NCI-H146 (cell line): ENCODE measurements at places on chromosomes 6 and 20.

DNA sequence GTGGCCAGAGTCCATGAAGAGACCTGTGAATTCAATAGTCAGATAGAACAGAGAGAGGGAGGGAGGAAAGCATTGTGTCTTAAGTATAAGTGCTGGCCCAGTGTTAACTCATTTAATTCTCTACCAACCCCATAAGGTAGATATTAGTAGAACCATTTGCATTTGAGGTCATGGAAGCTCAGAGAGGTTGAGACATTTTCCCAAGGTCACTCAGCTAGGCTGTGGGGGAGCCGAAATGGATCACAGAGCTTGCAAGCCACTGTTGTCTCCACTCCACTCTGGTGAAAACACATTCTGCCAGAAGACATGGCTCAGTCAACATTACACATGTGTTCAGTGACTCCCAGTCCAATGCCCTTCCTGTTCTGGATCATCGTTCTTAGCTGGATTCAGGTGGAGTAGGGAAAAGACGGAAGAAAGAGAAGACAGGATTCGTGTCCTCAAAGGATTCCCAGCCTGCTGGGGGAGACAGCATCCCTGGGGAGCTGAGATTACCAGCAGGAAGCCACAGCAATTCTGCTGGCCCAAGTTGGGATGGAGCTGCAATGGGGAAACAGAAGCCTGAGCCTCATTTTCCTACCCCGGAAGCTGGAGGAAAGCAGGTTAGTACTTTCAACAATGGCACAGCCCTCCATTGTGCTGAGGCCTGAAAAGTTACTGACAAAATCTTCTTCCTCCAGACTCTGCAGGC lies 27.0 kb upstream of the MDGA1 start:
- DNase-seq, result peak; percentile 34

GRCh38 chr6:75278474-75279077 lies 6.0 kb downstream of the TMEM30A start:
- no peak for DNase-seq

GRCh38 chr6:138692978-138693909 lies 80.3 kb upstream of the CCDC28A start:
- peak; percentile 95 for DNase-seq

GRCh38 chr6:128395188-128395587 lies 125.2 kb downstream of the PTPRK start:
- DNase-seq, result no peak

GRCh38 chr6:3356824-3357420 lies 98.2 kb downstream of the PSMG4 start:
- no peak for DNase-seq

DNA sequence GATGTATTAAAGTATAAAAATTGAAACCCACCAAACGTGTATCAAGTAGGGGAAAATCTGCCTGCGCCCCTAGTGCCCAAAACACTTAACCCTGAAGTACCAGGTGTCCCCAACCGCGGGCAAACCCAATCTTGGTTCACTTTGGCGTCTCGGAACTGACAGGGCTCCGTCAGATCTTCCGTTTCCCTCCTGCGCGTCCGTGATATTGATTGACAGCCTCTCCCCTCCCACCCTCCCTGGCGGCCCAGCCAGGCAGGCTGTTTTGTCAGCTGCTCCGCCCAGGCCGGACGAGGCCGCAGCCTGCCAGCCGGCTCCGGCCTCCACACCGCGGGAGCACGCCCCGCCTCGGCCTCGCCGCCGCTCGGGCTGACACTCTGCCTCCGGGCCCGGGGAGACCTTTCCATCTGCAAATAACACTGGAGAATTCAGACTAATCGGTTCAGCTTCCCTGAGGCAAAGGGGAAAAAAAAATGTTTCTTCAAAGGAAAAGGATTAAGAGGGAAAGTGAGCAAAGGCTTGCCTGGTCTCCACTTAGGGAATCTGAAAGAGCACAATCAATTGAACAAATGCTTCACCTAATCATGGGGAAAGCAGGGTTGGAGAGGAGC lies 234.9 kb upstream of the MCHR2 start:
- peak; percentile 85 for DNase-seq

DNA sequence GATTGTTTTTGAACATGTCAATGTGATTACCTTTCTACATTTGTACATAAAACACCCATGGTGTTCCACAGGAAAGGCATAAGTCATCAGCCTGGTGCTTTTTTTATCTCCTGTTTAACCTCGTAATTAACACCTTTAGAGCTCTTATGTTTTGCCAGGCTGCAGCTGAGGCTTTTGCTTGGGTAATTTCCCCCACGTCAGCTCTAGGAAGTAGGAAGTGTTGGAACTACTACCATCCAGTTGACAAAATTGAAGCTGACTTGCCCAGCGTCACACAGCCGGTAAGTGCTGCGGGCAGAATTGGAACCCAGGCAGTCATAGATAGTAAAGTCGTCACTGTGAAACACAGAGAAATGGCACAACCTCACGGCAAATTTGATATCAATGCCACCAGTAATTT lies 86.6 kb upstream of the BMP2 start:
- peak; percentile 21 for DNase-seq

- DNase-seq, result no peak
Observed at GRCh38 chr6:158064725-158065251, 83.1 kb downstream of the SYNJ2 start.

GRCh38 chr6:299104-299980 lies 7.1 kb downstream of the DUSP22 start:
- no peak for DNase-seq

DNA sequence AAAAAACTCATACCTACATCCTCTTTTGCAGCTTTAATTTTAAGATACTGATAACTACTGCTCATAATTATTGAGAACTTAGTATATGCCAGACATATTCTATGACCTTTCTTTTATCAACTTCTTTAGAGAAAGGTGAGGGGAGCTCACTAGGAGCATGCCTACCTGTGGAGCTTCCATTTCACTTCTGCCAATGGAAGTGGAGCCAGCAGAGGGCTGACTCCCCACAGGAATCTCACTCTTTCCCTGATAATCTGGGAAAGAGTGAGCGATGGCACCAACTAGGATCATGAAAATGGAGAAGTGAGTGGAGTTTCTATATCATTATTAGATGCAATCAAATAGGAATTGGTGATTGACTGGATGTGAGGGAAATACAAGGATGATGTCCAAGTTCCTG lies 484.9 kb downstream of the LMBRD1 start:
- DNase-seq, result no peak

- DNase-seq, result no peak
Observed at GRCh38 chr6:66161546-66162108, 454.6 kb upstream of the EYS start.

DNA sequence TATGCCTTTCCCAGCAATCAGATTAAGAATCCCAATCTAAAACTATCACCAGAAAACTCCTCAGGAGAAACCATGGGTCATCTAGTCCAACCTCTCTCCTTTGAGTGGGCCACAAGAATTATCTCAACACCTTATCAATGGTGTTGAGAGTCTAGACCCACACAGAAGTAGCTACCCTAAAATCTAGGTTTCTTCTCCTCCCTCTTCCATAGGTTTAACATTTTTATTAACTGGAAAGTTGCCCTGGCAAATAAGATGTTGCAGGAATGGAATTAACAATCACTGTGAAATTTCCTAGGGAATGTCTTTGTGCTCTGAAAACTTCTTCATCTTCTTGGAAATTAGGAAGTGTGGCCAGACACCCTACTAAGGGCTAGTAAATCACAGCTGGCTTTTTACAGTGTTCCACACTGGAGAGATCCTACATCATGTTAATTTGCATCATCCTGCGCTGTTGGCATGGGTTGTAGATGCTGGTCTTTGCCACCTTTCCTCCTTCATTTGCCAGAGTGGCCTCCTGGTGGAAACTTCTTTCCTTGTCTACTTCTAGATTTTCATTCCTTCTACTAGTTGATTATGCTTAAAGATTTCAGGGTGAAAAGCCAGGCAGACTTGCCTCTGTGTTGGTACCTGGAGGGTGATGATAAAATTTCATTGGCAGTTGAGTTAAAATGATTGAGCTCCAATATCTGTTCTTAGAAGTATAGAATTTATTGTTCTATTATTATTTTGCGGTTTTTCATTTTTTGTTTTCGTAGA lies 2.7 kb downstream of the TNFAIP3 start:
- DNase-seq, result no peak

DNA sequence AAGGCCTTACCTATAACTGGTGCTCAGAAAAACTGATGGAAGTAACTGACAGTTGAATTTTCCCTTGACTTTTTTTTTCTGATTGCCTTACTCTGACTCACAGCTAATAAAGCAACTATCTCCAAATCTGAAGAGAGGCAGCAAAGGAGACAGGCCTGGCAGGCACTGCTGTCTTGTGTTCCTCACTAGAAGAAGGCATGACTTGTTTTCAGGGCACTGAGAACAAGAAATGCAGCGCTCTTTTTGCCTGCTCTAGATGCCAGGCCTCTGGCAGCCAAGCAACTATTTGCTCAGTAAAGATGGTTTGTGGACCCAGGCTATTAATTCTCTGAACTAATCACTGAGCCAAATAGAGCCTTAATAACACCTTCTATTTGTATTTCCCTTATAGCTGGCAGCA lies 155.1 kb downstream of the PRDM13 start:
- peak; percentile 7 for DNase-seq

DNA sequence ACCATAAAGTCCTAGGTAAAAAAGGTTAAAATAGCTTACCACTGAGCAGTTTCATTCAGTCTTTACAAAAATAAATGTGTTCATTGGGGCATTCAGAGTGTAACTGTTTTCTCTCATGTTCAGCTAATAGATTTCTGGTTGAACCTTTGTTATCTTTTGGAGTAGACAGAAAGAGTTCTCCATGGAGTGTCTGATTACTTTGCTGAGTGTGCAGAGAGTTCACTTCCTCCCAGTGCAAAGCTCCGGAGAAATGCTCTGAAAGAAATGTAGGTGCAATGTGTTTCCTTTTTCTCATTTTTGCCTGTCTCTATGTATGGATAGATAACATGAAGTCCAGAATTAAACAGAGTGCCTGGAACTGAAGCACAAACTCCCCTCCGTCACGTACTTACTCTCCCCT lies 52.6 kb downstream of the JAG1 start:
- DNase-seq, result no peak

GRCh38 chr6:54646069-54646950 lies 200.3 kb upstream of the FAM83B start:
- DNase-seq, result no peak

- DNase-seq, result no peak
Observed at GRCh38 chr20:58313396-58313795, 3.9 kb downstream of the RAB22A start.

DNA sequence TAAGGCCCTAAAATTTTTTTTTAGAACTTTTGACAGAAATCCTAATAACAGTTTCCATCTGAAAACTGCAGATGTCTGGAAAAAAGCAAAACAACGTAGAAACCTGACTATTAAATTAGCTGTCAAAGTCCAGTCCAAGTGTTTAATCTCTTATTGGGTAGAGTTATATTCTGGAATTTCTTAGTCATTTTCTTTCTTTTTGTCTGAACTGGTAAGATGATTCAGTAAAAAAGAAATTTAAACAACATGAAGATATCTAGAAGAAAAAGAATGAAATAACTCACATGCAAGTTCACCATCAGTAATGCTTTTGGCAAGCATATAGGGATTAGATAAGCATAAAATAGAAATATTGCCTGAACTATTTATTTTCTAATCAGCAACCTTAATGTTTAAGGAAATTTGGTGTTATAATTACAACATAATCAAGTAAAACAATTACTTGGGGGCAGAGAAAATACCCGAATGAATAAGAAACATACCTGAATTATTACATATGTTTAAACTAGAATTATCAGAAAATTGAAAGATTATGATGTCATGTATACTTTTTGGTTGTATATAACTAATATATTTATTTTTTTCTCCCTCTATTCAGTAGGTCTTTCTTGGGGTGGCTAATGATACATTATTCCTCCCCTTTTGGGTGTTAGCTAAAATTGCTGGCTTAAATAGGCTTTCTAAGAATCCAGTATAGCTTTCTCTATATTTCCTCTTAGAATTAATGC lies 51.1 kb downstream of the FAM83B start:
- DNase-seq, result no peak

DNA sequence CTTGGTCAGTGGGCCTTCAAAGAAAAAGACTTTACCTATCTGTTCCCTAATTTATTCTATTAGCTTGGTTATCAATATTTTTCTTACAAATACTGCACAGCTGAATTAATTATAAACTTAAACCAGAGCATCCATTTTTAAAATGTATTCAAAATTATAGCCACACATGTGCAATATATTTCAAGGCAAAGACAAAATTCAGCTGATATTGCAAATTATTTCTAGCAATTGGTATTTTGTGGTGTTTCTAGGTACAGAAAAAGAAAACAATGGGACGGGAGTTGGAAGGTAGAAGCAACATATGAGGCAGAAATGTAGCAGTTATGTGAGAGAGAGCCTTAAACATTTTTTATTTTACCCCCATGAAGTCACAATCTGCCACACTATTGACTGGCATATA lies 64.9 kb downstream of the MAP3K7 start:
- DNase-seq, result no peak

- DNase-seq, result peak; percentile 33
Observed at GRCh38 chr20:51959066-51959542, 156.8 kb upstream of the SALL4 start.

DNA sequence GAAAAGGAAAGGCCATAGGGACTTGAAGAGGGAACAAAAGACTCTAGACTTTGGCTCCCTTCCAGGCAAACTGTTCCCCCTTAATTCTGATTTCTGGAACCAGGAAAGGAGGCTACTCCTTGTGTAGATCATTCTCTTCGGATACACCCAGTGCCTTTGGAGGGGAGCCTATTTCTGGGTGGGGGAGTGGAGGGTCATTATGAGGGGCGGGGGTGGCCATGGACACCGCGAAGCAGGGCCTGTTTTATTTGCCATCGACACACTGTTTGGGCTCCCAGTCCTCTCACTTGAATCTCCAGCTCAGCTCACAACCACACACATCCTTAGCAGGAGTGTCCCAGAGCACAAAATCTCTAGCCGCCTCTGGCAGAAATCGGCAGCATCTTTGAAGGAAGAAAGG lies 132.3 kb downstream of the PXDC1 start:
- no peak for DNase-seq

DNA sequence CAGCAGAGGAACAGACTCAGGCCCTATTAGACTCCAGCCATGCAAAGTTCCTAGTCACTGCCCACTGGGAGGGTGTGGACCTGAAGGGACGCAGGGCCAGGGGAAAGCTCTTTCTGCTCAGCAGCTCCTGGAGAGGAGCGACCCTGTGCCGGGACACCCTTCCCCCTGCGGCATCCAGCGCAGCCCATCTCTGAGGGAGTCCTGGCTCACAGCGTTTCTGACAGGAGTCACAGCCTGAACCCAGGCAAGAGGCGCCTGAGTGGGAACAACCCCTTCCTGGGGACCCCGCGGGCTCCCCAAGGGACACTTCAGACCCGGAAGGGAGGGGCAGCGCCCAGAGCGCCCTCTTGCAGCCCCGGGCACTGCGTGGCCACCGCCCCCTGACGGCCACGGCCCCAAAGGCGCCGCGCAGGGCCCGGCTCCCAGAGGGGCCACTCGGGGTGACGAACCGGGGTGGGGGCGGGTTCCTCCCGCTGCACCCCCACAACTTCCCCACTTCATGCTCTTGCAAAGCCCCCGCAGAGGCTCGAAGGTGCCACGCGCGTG lies 862 bp downstream of the UCKL1 start:
- peak; percentile 53 for DNase-seq

DNA sequence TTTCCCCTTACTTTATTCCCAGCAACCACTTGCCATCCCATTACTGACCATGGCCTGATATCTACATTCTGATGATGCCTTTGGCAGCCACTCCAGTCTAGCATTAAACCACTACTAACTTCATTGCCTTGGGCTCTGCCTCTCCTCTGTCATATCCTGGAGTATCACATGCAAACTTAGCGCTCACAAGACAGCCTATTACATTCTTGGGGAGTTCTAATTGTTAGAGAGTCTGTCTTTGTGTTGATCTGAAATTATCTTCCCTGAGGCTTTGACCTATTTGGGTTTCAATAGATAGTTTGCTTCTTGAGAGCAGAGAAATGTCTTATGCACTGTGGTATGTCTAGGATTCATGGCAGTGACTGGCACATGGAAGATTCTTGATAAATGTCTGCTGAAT lies 40.5 kb upstream of the RAB32 start:
- no peak for DNase-seq
